ENCODE measurements at places on chromosomes 7 and 10.

GRCh38 chr10:51257511-51258248, 183.4 kb downstream of the PRKG1 start:
- peak; percentile 82 for DNase-seq

DNA sequence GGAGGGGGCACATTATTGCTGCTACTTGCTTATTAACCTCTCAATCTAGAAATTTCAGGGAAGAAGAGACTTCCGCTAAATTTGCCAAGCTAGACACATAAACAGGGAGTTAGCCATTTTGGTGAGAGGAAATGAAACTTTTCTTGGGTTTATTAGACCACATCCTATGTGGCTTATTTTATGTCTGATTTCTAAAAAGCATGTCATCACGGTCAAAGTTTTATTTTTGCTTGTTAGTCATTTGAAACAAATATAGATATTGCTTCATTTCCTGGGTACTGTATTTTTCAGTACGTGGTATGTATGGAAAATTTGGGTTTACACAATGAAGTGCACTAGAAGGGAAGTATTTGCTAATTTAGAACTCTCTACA, 144.1 kb downstream of the TCF7L2 start:
- peak; percentile 56 for DNase-seq

GRCh38 chr7:73427902-73428787, 5.4 kb upstream of the FZD9 start:
- DNase-seq = no peak

GRCh38 chr7:1624999-1625927, 44.8 kb upstream of the ELFN1 start:
- no peak for DNase-seq

- peak; percentile 90 for DNase-seq
These were observed 44.5 kb upstream of the CAV2 start for GRCh38 chr7:116455009-116455408.

Measured in GM23248 (cell line).